ENCODE measurements at places on chromosomes 11 and 22.

GRCh38 chr11:57941875-57942274 is 81.8 kb upstream of the OR9Q1 start:
- no peak for DNase-seq

DNA sequence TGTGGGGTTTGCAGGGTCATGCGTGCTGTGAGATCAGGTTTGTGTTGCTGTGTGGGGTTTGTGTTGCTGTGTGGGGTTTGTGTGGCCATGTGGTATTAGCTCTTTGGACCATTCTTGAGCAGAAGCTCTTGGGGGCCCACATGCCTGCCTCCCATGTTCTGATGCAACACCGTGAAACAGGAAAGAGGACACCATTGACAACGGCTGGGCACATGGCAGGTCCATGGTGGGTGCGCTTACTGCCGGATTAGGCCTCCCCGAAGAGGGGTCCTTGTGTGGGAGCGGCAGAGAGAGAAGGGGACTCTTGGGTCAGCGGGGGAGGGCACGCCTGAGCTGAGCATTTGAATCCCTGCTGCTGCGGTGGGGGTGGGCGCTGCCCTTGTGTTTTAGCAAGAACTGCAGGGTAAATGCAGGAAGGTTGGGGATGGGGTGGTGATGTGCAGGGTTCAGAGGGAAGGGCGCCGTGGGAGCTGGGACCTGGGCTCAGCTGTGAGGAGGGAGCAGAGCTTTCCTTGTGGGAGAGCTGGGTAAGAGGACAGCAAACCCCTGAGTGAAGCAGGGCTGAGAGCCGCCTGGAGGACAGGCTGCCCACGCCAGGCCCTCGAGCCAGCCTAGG is 361.5 kb downstream of the TBC1D22A start:
- no peak for DNase-seq

- no peak for DNase-seq
Measured at GRCh38 chr22:38419121-38419857, 35.7 kb downstream of the KCNJ4 start.

DNA sequence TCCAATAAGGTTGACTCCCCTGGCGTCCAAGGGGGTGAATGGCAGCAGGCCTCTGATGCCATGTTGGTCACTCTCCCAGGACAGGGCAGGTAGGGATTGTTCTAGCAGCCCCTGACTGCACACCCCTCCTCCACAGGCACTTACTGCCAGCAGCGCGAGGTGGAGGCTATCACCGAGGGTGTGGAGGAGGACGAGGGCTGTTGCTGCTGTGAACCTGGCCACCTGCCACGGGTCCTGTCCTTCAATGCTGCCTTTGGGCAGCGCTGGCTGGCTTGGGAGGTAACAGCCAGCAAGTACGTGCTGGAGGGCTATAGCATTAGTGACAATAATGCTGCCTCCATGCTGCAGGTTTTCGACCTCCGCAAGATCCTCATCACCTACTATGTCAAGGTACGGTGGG is 7.7 kb upstream of the SIPA1 start:
- DNase-seq, result no peak

DNA sequence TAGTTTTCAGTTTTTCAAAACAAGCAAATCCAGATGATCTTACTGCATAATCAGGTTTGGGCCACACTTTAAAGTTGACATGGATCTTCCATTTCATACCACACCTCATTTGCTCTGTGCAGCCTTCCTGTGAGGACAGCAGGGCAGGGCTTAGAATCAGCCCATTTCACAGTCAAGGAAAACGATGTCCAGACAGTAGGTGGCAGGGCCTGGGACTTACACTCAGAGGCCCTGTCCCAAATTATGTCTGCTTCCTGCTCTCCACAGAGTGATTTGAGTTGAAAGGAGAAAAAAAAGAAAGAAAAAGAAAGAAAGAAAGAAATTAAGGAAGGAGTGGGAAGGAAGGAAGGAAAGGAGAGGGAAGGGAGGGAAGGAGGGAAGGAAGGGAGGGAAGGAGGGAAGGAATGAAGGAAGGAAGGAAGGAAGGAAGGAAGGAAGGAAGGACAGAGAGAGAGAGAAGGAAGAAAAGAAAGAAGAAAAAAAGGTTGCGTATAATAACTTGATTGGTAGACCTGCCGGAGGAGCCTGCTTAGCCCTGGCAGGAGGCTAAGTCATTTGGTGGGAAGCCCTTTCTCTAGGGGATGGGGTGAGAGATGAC is 23.6 kb downstream of the TSKU start:
- DNase-seq, result no peak

- DNase-seq, result no peak
Measured at GRCh38 chr11:117505285-117505970, 177.8 kb downstream of the CEP164 start.

GRCh38 chr22:27984723-27985122 is 65.7 kb upstream of the PITPNB start:
- no peak for DNase-seq

DNA sequence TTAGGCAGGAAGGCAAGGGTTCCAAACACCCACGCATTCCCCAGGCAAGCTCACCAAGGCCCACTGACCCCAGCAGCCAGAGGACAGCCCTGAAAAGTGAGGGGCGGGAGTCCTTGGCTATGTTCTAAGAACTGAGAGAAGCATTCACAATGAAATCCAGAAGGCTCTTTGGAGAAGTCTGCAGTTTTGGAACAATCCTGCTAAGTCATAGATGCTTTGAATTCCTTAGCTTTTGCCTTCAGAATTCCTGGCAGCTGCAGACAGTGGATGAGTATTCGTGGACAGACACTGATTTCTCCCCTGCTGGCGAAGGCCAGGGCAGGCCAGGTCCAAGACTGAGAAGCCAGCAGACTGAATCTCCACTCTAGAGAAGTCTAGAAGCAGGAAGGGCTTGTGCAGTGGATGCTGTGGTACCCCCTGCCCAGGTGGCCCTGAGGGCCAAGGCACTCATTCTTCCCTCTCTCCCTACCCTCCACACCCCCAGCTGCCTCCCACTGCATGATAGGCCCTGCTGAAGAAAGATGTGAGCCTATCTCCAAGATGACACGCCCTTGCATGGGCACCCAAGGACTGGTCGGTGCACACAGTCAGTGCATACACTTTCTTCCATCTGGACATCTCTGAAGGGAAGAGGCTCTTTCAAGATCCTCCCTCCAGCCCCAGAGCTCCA is 133.2 kb upstream of the TEAD1 start:
- DNase-seq, result peak; percentile 83

DNA sequence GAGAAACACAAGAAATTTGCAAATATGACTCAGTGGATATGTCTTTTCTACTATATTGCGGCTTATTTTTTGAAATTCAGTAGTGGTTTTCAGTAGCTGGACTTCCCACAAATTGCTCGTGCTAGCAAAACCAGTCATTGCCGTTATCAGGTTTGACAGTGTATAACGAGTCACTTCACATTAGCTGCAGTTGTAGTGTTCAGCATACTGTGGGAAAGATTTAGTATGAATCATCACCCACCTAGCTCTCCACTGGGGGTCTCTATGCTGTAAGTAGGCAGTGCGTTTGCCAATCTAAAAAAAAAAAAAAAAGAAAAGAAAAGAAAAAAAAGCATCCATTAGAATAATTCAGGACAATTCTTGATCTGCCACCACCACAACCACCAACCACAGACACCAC is 1318.9 kb downstream of the LRRC4C start:
- DNase-seq, result no peak

- DNase-seq, result peak; percentile 71
Measured at GRCh38 chr22:26610072-26610958, 7.5 kb downstream of the CRYBB1 start.

DNA sequence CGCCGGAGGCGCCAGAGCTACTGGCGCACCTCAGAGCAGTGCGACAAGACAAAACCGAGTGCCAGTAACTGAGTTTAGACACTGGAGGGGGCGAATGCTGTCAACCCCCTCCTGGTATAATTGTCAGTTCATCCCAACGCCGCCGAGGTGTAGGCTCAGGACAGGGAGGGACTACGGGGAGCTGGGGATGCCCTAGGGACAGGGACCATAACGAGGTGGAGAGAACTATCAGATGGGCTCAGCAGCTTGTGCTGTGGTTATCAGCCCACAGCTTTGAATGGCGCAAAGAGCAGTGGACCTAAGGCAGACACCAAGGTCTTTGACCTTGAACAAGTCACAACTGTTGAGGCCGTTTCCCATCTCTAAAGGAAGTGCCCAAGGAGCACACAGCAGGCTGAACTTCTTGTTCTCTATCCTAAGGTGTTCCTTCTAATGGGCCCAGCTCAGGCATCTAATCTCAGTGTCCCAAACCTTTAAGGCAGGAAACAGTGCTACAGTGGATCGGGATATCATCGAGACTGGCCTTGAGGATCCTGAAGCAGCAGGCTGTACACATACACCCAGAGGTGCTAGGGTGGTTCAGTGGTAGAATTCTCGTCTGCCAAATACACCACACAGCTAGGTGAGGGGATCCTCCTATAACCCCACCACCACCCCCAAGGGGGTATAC is 958 bp upstream of the TUT1 start:
- DNase-seq, result no peak

DNA sequence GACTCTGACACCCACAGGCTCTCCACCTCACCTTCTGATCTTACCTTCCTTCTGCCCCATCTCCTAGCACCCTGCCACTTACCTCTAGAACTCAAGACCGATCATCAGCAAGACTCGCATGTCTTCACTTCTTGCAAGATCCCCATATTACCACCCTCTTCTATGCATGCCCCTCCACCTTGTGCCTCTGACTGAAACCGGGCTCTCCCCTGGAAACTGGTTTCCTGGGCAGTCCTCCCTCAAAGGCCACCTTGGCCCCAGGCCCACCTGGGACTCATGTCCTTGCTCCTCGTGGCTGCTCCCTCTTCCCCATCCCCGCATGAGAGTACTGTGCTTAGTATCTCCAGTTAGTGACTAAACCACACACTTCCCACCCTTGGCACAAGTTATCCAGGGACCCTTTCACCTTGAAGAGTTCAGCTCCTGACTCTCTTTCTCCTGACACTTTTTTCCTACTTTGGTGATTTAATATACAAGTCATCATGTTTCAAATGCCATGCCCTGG is 136.7 kb downstream of the SPATA19 start:
- no peak for DNase-seq

DNA sequence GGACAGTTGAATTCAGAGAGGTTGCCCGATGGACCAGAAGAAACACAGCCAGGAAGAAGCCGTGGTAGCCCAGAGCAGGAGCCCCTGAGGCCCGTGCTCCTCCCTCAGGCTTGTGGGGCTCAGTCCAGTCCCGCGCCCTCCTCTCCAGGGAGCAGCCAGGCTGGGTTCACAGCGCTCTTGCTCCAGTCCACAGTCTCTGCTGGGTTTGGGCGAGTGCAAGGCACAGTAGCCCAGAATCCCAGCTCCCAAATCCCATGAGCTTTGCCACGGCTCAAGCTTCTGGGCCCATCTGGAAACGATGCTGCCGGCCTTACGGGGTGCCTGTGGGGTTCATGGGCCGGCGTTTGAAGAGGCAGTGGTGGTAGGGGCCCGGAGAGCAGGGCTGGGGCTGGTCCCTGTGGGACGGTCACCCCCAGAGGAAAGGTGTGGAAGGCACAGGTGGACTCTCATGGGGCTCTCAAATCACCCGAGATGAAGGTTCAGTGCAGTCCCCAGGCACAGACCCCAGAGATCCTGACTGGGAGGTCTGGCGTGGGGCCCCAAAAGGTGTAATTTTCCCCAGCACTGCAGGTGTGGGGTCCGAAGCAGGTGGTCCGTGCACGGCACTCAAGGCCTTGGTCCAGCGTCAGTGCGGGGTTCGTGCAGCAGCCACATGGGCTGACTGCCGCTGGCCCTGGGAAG is 30.6 kb upstream of the ATXN10 start:
- DNase-seq, result no peak

DNA sequence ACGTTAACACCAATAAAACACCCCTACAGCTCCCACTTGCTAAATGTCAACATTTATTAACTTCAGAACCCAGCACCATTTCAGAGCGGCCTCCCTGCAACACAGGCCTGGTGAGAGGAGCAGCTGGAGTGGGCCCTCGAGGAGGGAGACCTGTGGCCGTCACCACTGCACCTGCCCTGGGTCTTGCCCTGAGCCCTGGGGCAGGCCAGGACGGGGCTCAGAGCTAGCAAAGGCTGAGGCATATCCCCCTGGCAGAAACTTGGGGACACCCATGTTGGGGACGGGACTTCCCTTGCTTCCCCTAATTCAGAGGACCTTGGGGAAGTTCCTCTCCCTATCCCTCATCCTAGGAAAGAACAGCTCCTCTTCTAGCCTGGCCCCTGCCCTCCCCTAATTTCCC is 137.3 kb upstream of the THY1 start:
- DNase-seq, result no peak

- no peak for DNase-seq
Measured at GRCh38 chr11:101792814-101793213, 122.0 kb upstream of the CEP126 start.

- no peak for DNase-seq
Measured at GRCh38 chr11:99316776-99317520, 296.2 kb downstream of the CNTN5 start.

GRCh38 chr11:122141725-122142124 is 25.7 kb upstream of the BLID start:
- no peak for DNase-seq

DNA sequence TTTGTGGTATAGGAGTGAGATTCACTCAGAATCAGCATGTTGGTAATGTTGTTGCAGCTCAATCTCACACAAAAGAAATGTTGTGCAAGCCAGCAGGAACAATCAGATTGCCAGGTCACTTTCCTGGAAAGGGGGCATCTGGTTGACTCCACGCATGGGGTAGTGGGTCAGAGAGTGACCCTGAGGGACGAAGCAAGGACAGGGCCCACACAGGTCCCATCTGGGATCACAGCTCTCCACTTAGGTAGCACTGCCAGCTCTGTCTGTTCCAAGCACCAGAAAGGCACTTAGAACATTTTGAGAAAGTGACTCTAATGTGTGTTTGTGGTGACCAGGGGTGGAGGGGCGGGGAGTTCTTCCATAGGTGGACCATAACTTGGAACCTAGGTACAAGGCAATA is 109.5 kb downstream of the RASSF10 start:
- no peak for DNase-seq

GRCh38 chr11:7690648-7691047 is 15.6 kb downstream of the OVCH2 start:
- no peak for DNase-seq

DNA sequence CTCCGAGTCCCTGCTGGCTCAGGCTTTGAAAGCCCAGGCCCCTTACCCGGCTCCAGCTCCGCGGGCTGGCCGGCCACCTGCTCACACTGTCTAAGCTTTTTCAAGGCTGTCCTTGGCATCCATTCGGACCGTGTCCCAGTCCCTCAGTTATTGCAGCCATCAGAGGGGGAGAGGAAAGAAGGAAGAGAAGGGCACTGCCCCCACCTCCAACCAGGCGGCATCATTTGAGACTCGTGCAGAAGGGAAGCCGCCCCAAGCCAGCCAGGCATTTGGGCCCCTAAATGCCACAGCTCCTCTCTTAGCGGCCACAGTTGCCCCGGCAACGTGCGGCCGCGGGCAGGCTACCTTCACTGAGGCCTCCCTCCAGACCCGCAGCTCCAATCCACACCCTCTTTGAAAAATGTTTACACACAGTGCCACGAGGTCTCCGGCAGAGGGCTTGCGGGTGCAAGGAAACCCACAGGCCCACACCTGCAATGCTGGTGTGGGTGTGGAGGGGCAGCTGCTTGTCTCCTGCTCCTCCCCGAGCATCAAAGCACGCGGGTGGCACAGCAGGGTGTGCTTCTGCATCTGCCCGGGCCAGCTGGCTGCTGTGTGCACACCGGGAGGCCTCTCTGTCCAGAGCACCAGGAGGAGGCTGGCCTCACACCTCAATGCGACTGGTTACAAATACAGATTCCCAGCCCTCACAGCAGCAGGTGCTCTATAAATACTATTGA is 124.4 kb downstream of the CTTN start:
- DNase-seq, result no peak

All from BJ (cell line).